H54 (cell line): ENCODE measurements at places on chromosomes 16 and 17.

DNA sequence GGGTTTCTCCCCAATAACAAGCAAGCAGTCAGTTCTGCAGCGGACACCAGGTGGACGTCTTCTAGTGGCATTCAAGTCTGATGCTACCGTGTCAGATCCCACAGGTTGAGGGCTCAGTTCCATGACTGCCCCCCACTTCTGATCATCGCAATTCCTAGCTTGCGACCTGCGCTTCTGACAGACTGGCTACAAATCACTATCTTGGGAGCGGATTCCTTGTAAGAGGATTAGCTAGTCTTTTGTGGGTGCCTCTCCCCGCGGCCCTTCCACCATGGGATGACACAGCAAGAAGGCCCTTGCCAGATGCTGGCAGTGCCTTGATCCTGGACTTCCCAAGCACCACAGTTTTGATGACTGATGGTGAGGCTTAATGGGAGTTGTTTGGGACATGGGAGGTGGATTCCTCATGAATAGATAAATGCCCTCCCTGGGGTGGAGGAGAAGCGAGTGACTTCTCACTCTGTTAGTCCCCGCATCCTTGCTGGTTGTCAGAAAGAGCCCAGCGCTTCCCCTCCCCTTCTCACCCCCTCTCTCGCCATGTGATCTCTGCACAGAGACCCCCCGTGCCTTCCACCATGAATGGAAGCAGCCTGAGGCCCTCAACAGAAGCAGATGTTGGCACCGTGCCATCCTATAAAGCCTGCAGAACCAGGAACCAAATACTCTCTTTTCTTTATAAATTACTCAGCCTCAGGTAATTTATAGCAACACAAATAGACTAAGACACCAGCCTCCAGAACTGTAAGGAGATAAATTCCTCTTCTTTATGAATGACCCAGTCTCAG lies 19.1 kb downstream of the CDIP1 start:
- DNase-seq = no peak

DNA sequence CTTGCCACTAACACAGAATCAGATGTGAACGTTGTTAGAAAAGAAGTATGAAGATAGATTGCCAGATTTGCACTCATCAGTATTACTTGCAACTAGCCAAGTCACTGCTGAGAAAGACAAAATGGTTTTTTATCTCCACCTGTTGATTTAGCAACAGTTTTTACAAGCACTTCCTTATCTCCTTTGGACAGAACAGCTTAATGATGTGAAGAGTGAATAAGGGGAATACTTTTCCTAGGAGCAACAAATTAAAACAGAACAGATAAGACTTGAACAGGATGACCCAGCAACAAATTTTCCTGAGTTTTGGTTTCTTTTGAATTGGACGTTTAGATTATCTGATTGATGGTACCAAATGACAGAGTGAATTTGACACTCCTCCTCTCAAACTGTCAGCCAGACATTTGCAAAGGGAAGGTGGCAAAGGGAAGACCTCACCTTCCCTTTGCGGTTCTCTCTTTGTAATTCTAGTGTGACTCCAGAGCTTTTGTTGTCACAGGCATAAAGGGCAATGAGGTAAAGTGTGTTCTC lies 130.6 kb downstream of the NLK start:
- no peak for DNase-seq

DNA sequence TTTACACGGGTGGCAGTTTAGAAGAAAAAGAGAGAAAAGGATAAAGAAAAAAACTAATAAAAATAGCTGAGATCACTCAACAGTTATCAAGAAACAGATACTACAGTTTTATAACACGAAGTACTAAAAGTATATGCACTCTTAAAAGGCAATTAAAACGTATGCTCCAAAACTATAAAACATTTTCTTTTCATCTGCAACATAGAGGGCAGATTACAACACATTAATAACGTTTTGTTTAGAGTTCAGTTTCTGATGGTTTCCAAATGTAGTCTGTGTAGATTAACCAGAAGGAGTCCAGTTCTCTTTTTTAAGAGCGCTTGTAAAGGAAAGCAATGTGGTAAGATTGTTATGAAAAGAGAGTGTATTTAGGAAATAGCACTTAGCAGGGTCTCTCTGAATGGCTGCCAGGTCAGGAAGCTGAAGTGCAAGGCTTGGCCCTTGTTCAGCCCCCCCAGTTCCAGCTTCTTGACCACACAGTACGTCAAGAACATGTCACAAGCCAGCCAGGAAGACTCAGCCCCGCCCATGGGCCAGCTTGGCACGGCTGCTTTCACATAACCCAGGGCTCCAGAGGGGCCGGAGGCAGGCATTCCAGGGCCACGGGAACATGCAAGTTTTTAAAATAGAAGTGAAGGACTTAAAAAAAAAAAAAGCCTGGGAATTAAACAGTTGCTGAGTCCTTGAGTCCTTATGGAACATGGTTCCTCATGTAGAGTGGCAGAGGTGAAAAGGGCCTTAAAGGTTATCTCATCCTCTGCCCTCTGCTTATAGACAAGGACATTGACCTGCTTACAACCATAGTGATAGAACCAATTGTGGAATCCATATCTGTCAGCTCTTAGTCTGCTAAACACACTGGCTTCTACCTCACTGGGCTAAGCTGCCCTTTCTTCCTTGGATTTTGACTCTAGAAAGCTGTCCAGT lies 147.4 kb upstream of the TBX2 start:
- peak; percentile 27 for DNase-seq

- DNase-seq = no peak
Observed at GRCh38 chr16:83850947-83851346, 43.2 kb downstream of the HSBP1 start.

- DNase-seq = no peak
Observed at GRCh38 chr16:85918436-85918835, 19.5 kb downstream of the IRF8 start.

DNA sequence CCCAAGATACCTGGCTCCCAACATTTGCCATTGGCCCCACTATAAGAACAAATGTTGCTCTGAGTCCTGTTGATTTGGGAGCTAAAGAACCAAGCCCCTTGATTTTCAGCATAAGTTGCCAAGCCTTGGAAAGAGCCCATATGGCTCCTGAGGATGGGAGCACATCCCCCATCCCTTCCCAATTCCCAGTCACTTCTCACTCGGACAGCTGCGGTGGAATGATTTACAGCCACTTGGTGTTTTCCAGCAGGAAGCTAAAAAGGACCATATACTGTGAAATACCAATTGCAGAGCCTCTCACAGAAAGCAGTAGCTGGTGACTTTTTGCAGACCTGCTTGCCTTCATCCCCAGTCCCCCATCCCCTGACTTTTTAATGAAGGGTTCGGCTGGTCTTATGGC lies 524.6 kb downstream of the GRIN2A start:
- no peak for DNase-seq

GRCh38 chr16:46848768-46849764 lies 18.1 kb upstream of the C16orf87 start:
- DNase-seq = no peak

DNA sequence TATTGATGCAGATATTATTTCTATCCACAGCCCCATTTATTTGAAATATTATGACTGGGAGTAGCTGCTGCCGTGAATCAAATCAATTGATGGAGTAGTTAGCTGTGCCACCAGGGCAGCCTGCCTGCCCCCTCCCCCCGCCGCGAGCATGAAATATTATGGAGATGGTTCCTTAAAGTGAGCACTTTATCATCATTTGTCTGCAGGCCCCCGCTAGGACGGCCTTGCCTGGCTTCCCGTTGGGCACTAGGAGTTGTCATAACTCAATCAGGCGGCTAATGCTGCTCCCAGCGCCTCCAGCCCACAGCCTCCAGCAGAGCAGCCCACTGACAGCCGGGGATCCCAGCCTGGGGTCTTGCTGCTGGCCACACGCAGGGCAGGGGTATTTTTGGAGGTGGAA lies 173.9 kb downstream of the SALL1 start:
- no peak for DNase-seq

GRCh38 chr17:50533185-50533584 lies 650 bp downstream of the EPN3 start:
- DNase-seq = no peak

GRCh38 chr16:16120382-16121184 lies 102.7 kb downstream of the ABCC6 start:
- no peak for DNase-seq

GRCh38 chr17:35907691-35908090 lies 22.9 kb downstream of the RDM1 start:
- DNase-seq = no peak

- no peak for DNase-seq
Observed at GRCh38 chr16:23974223-23974622, 138.4 kb downstream of the PRKCB start.

GRCh38 chr16:81286190-81286589 lies 28.6 kb upstream of the GAN start:
- DNase-seq = no peak

GRCh38 chr16:24681793-24682192 lies 47.7 kb upstream of the TNRC6A start:
- DNase-seq = no peak

DNA sequence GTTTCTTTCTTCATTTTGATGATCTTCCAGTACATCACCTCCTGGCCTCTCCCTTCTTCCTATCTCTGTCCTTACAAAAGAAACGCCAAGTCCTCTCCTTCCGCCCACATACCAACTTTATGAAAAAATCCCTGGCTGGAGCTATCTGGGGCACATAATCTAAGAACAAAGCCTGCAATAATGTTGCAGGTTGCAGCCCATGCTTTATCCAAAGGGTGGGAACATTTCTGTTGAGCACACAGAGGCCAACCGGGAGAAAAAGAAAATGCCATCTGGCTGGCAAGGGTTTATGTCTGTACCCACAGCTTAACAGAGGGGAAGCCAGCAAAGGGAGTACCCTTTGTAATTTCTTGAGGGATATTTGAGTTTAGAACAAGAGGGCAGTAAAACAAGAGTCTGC lies 409.6 kb downstream of the SOX9 start:
- DNase-seq = no peak
